Cortex of kidney (tissue), 1 donor: ENCODE measurements at places on chromosomes 13 and 19.

DNA sequence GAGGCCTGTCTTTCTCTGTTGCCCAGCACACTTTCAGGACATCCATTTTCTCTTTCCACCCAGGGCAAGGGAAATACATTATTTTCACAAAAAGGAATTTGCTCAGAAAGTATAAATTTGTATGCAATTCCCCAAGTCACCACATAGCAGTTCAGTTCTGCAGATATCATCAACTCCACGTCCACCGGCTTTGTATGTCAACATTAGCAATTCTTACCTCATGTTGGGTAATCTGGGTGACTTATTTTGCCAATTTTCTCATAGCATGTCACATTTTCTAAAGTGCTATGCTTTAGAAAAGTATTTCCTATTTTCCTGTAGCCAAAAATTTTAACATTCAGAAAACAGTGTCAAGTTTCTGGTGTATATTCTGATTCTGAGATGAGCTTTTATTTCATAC is 501.8 kb downstream of the EFNB2 start:
- no peak for DNase-seq

DNA sequence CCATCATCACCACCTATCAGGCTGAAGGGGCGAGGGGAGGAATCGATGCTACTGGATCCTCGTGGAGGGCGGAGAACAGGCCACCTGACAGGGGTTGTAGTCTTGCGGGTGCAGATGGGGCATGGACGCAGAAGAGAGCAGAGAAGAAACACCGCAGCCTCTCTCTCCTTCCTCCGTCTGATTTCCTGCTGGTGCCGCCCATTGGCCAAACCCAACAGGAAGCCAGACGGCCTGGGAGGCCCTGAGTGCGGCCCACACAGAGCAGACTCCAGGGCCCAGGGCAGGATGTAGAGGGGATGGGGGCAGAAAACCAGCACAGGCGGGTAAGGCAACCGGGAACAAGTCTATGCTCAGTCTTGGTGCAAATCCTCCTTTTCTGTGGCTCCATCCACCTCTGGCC is 15.4 kb downstream of the CEBPA start:
- no peak for DNase-seq

- no peak for DNase-seq
Measured at GRCh38 chr13:26628706-26629105, 71.2 kb downstream of the WASF3 start.

- no peak for DNase-seq
Measured at GRCh38 chr13:48492470-48493065, 40.3 kb downstream of the RCBTB2 start.

DNA sequence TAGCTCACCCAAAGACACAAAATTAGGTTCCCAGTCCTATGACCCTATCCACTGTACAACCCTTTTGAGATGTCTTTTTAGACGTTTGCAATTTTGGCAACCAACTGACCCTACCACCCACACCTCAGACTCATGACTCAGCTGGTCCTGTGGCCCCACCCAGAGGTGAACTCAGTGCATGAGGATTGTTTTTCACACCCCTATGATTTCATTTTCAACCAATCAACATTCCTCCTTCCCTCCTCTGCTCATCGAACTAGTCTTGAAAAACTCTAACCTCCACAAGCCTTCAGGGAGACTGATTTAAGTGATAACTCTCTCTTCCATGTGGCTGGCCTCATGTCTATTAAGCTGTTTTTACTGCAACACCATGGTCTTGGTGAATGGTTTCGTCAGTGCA is 350.7 kb downstream of the UQCRFS1 start:
- no peak for DNase-seq

DNA sequence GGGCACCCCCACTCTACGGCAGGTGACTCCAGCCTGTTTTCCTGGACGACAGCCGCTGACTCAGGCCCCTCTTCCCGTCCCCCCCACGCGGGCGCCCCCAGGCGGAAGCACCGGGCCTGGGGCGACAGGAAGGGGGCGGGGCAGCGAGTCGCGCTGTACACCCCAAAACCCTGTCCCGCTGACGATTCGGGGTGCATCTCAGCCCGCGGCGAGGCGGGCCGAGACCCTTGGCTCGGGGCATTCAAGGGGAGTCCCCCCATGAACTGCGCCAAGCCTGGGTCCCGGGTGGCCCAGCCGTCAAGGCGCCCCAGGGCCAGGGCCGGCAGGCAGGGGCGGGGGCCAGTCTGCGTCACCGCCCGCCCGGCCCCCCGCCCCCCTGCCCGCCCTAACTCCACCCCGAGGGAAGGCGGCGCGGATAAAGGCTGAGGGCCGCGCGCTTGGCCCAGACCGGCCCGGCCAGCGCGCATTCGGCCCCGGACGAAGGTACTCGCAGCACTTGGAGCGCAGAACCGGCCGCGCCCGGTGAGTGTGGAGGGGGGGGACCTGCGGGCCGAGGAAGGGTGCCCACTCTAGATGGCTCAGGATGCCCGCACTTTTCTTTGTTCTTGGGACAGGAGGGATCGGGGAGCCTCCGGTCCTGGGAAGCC is at the start of gene MIDN:
MIDN (plus strand) TSS at position 445 of the 647 bp plus-strand sequence. CDS start 1,714 bp downstream, outside the sequence.
- DNase-seq: no peak
